ENCODE measurements at places on chromosomes 3 and 15. TPM values are rescaled to one million over a fixed set of nuclear protein-coding genes. Genes with fewer than 3 reads are reported as not detected.

The PP2D1 gene
- total RNA-seq, result not detected

The BCHE gene
- 0.33 TPM for total RNA-seq

The BMF gene
- 9.3 TPM for total RNA-seq

The UROC1 gene
- total RNA-seq, result not detected

The SLC9C1 gene
- 0.48 TPM for total RNA-seq

The DPPA2 gene
- total RNA-seq, result not detected

The IGSF11 gene
- total RNA-seq, result 1.9 TPM

The LIPC gene
- total RNA-seq, result not detected

The PLA2G4F gene
- under 0.01 TPM for total RNA-seq

The ILDR1 gene
- 3.3 TPM for total RNA-seq

The CCDC54 gene
- 0.33 TPM for total RNA-seq

The TNNC1 gene
- 3.7 TPM for total RNA-seq

The GNAT1 gene
- not detected for total RNA-seq

Data from breast epithelium (tissue), 4 donors.